DMS53 (cell line): ENCODE measurements at places on chromosomes 13 and 19.
A peak's percentile ranks its signal among the peaks of the same experiment; 100 is the strongest.

GRCh38 chr19:9073806-9074205, 13.1 kb upstream of the OR1M1 start:
- no peak for DNase-seq

GRCh38 chr19:51702103-51702824, 9.1 kb downstream of the SPACA6 start:
- DNase-seq = no peak

GRCh38 chr19:51889934-51890333, 2.2 kb upstream of the ZNF577 start:
- DNase-seq = no peak

DNA sequence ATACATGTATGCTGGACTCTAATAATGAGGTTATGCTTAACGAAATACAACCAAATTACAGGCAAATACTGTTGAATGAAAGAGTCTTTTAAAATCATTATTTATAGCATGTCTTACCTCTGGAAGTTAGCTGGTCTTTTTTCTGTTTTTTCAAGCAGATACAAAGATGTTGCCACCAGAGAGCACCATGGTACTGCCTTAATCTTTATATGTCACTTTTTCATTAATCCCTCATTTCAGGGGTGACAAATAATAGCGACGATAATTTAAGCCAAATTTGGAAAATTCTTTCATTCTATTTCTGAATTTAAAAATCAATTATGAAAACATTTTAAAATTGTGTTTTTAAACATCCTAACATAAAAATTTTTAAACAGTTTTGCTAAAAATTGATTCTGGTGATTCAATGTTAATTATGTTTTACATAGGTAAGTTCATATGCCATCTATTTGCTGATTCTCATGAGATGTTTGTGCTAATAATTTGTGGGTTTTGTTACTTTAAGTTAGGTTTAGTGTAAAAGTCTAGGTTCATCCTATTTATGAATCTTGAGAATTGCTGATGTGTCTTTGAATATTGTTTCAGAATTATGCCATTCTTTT, 379.3 kb upstream of the SGCG start:
- DNase-seq = peak; percentile 72

- DNase-seq = no peak
Observed at GRCh38 chr19:4592445-4592844, 33.0 kb upstream of the SEMA6B start.

DNA sequence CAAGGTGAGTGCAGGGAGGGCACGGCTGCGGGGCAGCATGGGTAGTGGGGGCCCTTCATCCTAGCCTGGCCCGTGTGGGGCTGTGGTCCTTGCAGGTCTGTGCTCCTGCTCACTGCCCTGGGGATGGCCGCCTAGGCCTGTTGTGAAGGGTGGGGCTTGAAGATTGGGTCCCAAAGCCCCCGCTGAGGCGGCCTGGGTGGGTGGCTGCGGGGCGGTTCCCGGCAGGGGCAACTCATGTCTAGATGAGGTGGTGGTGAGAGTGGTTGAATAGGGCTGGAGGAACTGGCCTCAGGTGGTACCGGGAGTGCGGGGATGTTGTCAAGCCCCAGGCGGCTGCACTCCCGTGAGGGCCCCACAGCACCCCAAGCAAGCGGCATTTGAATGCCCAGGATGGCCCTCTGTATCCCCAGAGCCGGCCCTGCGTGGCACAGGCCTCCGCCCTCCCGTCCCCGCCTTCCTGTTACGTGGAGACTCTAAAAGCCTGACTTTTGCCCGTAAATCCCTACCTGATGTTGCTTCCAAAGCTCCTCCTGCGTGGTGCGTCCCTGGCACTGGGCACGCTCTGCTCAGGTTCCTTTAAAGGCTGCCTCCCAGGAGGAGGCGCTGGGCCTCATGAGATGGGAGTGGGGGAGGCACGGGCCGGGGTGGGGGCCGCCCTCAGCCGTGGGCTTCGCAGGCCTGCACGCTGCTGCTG, 15.0 kb downstream of the SPPL2B start:
- DNase-seq = no peak

DNA sequence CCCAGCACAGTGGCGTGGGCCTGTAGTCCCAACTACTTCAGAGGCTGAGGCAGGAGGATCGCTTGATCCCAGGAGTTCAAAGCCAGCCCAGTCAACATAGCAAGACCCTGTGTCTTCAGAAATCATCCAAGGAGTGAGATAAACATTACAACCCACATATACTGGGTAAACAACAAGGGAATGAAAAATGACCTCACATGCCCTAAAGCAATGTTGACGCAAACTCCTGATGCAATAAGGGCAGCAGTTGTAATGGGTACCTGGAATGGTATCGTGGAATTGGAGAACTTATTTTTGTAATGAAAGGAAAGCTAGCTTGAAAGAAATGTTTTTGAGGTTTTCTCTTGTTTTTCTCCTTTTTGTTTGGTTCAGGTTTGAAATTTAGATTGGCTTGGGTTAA, 24.5 kb upstream of the LGALS16 start:
- DNase-seq = peak; percentile 36

DNA sequence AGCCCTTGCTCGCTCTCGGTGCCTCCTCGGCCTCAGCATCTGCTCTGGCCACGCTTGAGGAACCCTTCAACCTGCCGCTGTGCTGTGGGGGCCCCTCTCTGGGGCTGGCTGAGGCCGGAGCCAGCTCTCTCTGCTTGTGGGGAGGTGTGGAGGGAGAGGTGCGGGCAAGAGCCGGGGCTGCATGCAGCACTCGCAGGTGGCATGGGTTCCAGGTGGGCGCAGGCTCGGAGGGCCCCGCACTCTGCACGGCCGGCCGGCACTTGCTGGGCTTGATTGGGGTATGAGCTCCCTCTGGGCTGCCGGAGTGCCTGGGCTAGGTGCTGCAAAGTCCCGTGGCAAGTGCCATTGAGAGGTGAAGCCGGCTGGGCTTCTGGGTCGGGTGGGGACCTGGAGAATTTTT, 31.7 kb upstream of the RPL21 start:
- no peak for DNase-seq

DNA sequence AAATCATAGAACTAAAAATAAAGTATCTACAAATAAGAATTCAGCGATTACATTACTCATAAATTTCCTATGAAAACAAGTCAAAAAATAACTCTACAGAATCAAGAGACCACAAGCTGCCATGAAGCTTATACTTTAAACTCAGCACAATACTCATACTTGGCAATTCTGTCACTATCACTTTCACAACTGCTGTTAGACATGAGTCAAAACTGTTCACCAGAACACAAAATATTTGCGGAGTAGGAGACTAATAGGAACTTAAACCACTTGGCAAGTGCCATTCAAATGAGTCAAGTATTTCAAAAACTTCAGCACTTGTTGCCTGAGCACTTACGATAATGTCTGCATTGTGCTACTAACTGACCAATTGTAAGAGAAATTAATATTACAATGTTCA, 387.8 kb upstream of the GPC6 start:
- peak; percentile 19 for DNase-seq

DNA sequence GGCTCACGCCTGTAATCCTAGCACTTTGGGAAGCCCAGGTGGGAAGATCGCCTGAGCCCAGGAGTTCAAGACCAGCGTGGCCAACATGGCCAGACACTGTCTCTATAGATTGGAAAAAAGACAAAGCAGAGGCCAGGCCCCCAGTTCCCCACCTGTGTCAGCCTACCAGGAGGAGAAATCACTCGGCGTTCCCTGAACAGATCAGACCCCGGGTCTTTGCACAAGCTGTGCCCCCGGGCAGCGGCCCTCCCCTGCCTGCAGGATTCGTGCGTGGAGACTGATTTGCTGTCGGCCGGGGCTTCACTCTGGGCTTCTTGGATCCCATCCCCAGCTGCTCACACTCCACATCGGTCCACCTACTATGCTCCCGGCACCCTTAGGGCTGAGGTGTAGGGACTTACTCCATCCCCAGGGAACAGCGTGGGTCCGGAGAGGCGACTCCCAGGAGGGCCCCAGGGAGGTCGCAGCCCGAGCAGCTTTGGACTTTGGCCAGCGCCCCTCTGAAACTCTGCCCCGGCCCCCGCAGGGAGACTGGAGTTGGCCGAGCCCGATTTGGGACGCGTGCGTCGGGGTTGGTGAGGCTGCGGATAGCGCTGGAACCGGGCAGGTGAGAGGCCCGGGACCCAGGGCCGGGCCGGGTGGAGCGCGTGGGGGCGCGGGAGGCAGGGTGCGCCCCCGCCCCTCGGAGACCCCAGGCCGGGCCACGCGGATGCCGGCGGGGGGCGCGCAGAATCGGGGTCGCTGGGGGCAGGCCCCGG, 515 bp upstream of the EFNA2 start:
- no peak for DNase-seq

DNA sequence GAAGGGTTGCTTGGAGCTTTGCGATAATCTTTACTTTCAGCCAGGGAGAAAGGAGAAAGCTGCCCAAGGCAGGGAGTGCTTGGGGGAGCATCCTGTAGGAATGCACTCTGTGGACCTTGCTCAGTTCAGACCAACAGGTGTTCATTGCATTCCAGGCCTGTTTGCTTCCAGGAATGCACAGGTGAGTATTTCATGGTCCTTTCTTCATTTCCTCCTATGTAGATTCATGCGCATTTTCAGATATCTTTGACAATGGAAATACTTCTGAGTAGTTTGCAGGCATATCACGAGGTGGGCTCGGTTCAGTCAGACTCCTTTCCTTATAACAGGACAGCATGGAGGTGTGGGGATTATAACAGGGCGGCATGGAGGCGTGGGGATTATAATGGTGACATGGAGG, 254.8 kb downstream of the FGF9 start:
- DNase-seq = no peak

- DNase-seq = peak; percentile 8
Observed at GRCh38 chr19:9566729-9567128, 17.6 kb downstream of the ZNF121 start.

DNA sequence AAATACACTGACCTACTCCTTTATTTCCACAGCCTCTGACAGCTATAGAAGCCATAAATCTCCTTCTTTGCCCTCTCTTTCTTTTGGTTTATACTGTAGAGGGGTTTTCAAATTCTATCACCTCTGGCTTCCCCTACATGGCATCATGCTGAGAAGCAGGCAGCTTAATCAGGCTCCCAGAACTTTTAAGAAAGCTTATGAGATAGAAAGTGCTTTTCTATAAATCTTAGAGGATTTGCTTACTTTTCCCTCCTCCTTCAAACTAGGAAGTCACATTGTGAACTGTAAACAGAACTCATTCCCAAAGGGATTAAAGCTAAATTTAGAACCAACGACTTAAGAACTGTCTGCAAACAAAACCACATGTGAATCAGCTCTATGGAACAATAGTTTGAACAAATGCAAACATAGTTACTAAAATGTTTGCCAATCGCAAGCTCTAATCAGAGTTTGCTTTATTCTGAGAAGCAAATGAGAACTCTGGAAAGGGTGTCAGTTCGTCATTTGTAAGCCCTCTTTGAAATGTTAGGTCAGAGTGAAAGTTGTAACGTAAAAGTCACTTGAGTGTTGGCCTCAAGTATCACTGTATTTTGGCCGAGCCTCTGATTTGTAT, 344.1 kb downstream of the RFC3 start:
- DNase-seq = peak; percentile 84

GRCh38 chr19:2003874-2004273, 11.6 kb downstream of the BTBD2 start:
- DNase-seq = no peak

GRCh38 chr13:30998136-30999088, 66.0 kb downstream of the TEX26 start:
- peak; percentile 41 for DNase-seq

- no peak for DNase-seq
Observed at GRCh38 chr19:42202290-42202880, 15.1 kb downstream of the DEDD2 start.

DNA sequence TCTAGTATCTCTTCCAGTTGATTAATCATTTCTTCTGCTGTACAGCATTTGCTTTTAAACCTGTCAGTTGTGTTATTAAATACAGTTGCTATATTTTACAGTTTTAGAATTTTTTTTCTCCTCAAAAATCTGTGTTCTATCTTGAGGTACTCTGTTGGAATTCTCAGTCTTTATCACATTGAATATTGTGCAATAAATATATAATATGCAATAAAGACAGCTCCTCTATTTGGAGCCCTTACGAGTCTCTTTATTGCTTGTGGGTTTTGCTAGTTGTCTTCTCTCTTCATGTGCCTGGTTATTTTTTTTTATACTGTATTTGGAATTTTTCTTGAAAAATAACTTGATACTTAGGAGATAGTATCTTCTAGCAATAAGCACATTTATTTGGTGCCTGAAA, 51.7 kb downstream of the CDK8 start:
- no peak for DNase-seq

GRCh38 chr13:38883783-38884182, 106.8 kb downstream of the STOML3 start:
- no peak for DNase-seq
